Activated naive CD4-positive, alpha-beta T cell treated with anti-CD3 and anti-CD28 coated beads, Interleukin-2, amount 50 U/mL, for 16 hours (primary cell): ENCODE measurements at places on chromosomes 7 and 10.
A peak's percentile ranks its signal among the peaks of the same experiment; 100 is the strongest.

GRCh38 chr7:141844256-141844655 lies 3.0 kb upstream of the PRSS37 start:
- DNase-seq, result no peak

DNA sequence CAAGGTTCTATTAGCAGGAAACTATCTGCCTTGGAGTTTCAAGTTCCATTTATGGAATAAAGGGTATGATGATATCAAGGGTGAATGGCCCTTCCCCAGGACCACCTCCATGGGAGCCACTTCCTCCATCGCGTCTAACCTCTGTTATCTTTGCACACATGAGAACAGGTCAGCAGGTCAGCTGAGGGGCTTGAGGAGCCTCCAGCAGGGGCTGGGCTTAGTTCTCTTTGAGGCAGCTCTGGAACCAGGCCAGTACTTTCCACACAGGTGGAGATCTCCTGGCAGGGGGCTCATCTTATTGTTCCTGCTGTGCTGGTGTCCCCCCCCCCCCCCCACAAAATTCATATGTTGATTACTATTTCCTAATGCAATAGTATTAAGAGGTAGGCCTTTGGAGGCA lies 472.2 kb upstream of the ZMIZ1 start:
- no peak for DNase-seq

DNA sequence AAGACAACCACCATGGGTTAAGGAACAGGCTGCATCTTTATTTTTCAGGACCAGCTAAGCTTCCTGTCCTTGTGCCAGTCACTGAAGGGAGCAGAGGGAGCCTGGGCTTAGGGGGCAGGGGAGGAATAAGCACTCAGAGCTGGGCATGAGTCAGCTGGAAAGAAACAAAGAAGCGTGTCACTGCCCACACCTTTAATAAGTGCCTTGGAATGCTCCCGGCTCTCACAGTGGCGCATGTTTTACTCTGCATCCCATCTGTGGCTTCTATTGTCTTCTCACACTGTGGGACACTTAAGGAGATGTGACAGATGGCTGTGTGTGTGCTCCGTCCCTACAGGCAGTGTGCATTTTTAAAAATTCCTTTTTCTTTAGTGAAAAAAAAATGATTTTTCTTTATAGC lies 71.7 kb downstream of the MTURN start:
- no peak for DNase-seq

DNA sequence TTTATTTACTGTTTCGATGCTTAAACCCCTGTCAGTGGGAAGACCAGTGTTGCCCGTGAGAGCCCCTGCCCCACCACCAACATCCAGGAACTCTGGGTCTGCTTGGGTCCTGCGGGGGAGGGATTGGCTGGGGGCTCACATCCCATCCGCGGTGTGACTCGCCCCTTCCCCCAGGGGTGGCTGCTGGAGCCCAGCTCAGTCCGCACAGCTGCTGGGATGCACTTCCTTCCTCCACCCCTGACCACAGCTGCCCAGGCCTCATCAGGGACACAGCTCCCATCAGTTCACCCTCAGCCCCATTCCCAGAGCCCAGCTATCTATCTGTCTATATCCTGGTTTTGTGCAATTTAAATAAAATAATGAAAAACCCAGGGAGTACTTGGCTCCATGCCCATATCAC lies 54.5 kb downstream of the JAKMIP3 start:
- no peak for DNase-seq

DNA sequence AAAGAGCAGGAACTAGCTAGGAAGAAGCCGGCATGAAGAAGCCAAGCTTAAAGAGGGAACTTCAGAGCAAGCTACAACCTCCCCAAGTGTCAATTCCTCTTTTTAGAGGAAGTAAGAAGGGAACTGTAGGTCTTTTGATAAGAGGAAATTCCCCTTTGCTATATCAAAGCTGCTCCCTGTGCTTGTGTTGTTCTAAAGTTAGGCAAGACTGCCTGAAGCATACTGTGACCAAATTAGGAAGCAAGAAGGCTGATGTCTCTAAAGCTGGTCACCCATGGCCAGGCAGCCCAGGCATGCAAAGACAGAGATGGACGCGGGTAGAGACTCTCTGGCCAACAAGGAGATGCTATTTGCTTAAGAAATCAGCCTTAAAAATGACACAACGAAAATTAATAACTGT lies 87.9 kb downstream of the RNF216 start:
- no peak for DNase-seq

GRCh38 chr10:114499630-114500190 lies 95.4 kb upstream of the AFAP1L2 start:
- DNase-seq, result peak; percentile 83

GRCh38 chr7:50717181-50717580 lies 65.5 kb downstream of the GRB10 start:
- DNase-seq, result no peak

GRCh38 chr7:149845257-149845980 lies 7.2 kb downstream of the ZNF862 start:
- DNase-seq, result no peak

DNA sequence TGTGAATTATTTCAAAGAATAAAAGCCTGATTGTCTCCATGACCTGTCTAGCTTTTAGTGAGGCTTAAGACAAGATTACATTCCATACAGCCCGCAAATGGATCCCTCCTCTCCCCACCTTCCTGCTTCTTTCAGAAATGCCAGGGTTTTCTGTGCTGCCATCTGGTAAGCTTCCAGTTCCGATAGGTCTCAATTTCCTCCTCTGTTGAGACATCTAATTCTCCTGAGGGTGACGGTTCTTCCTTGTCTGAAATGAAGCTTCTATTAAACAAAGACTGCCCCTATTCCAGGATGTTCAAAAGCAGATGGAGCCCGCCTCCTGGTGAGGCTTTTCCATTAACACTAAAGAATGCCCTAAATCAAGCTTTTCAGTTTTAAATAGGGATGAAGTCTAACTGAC lies 295.6 kb downstream of the PTPRN2 start:
- no peak for DNase-seq

GRCh38 chr10:15601819-15602218 lies 117.9 kb downstream of the ITGA8 start:
- no peak for DNase-seq

- DNase-seq, result no peak
These were observed 72.8 kb upstream of the KAT6B start for GRCh38 chr10:74753442-74754211.

GRCh38 chr10:48770561-48771089 lies 86.0 kb downstream of the WDFY4 start:
- DNase-seq, result no peak

DNA sequence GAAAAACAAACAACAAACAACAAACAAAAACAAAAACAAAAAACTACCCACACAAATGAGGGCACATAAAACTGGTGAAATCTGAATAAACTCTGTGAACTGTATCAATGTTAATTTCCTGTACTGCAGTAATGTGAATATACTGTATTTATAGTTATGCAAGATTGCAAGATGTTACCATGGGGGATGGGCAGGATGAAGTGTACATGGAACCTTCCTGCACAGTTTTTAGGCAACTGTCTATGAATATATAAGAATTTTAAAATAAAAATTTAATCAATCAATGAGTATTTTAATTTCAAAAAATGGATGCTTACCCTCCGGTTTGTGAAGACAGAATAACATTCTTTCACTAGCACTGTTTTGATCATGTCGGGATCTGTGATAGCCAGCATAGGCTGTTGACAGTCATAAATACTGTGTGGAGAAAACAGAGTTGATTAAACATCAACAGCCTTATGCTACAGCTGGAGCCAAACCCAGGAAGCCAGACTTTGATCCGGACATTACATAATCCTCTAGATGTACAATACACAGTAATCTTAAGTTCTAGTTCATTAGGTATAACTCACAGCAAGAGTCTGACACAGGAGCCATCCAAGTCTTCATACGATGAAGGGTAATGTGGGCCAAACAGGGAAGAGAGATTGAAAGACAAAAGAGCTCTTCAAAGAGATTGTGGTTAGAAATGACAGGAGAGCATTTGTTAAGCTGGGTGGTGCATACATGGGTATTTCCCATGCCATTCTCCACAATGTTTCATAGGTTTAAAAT lies 14.8 kb downstream of the CYP3A7 start:
- DNase-seq, result no peak

GRCh38 chr10:23343591-23344240 lies 881 bp downstream of the C10orf67 start:
- peak; percentile 61 for DNase-seq

DNA sequence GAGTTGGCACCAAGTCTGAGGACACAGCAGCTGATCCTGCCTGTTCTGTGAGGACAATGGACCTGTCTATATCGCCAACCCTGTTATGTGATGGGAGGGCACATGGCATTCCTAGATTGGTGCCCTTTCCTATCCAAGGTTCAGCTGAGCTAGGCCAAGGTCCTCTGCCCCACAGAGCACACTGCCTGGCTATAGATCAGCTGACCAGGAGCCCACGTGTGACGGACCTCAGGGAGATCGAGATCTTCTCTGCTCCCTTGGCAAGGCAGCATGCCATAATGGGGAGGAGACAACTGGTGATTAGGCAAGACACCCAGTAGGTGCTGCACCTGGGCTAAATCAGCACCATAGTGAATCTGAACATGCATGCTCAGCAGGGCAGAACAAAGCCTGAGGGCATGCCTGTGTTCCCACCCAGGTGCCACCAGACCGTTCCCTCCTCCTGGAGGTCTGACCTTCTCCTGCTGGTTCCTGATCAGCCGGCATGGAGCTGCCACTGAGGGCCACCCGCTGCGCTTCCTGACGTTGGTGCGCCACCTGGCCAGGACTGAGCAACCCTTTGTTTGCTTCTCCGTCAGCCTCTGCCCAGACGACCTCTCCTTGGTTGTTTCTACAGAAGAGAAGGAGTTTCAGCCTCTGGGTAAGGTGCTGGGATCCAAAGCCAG lies 93.7 kb downstream of the WDFY4 start:
- DNase-seq, result no peak

- no peak for DNase-seq
These were observed 30.3 kb upstream of the LSM8 start for GRCh38 chr7:118153551-118154177.

DNA sequence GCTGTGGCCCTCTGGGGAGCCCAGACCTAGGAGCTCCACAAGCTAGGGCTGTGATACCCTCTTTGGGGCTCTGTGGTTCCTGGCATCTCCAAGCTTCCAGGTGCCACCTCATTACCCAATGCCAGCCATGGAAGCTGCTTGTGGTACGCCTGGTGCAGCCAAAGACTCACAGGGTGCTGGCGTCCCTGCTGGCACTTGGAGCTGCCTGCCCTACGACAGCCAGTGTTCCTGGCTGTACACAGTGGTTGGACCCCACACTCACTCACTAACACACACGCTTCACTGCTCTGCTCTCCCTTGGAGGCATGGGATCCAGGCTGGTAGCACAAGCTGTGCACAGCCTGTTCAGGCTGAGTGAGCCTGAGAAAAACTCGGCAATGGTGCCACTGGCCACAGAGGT lies 894.1 kb upstream of the PHF14 start:
- no peak for DNase-seq

DNA sequence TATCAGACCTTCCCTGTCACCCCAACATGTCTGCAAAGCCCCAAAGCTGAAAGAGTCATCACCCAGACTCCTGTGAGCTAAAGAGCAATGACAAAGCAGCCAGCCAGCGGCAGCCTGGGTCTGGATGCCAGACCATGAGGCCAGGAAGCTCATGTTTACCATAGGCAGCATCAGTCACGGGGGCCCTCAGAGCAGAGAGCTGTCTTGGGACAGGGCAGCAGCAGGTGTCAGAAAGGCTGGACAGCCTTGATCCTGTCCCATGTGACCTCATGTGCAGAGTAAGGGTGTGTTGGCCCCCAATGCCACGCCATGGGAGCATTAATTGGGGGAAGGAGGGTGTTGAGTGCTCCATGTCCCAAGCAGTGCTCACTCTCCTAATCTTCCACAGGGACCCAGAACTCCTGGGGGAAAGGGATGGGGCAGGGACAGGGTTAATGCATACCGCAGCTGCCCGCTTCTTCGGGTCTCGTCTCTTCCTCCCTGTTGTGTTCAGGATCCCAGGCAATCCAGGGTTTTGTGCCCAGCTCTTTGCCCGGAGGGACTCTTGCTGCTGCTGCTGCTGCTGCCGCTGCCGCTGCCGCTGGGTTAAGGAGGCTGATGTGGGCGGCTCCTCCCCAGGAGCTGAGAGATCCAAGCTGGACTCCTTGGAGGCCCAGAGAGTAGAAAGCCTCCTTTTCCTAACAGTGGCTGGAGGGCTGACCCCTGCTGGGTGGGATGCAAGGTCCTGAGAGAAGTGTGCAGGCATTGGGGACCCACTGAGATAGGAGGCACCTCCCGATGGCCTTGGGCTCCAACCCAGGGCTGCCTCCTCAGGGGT lies 7.1 kb downstream of the CCDC201 start:
- DNase-seq, result no peak

DNA sequence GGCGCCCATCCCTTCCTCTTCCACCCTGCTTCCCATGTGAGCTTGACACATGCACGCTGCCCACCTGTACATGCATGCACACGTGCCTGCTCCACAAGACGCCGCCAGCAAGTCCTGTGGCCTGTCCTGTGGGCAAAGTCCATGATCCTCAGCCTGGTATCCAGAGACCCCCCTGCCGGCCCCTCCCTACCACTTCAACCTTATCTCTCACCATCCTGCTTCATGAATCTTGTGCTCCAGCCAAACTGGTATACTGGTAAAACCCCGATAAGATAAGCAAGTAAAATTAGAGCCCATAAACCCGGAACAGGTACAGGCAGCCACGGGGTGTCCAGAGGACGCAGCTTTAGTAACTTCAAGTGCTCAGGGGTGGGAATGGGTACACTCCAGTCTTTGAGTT lies 11.8 kb upstream of the TBXAS1 start:
- no peak for DNase-seq

DNA sequence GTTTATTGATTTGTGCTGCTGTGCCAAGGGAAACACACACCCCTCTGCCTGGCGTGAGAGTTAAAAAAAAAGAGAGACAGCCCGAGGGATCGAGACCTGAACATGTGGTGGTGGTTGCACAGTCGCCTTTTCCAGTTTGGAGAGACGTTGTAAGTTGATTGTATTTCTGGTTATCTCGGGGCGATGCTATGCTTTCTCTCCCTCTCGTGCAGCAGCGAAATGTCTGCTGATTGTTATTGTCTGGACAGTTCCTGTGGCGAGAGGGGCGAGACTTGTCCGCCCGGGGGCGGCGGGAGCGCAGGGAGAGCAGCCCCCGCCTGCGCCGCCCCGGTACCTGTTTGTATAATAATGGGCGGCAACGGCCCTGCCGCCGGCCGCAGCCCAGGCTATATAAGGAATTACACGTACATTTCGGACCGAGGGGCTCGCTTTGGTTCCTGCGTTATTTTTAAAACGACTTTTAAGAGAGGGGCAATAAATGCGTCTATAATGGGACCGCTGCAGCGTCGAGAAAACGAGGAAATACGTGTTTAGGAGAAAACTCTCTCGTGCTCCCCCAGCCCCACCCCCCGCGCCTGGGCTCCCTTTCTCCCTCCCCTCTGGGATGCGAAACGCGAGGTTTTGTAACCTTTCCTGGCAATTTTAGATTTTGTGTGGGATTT lies 1.7 kb downstream of the ZEB1 start:
- DNase-seq, result peak; percentile 24
